ENCODE measurements at places on chromosomes 11 and 22.

DNA sequence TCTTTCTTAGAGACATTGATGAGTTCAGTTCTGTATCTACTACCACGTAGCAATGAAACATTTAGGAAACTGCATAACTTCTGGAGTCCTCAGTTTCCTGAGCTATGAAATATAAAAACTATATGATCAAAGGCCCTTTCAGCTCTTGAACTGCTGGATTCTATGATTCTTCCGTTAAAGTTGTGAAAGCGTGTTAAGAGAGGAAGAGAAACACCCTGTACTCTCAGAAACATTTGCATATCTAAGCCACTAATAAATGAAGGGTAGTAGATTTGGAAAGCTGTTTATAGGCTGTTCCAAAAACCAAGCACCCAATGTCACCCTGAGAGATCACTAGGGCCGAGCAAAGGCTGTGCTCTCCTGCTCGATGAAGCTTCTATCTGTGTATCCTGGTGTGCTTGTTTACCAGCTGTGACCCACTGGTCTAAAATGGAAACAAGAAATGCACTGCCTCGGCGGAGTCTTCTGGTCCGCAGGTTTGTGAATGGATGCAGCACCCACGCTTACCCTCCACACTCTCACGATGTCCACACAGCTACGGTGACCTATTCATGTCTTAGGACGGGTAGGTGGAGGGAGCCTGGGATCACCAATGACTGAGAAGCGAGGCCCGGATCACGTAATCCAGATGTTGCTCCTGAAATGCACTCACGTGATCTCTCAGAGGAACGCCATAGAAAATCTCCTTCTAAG is 325.8 kb downstream of the OPCML start:
- no peak for DNase-seq

DNA sequence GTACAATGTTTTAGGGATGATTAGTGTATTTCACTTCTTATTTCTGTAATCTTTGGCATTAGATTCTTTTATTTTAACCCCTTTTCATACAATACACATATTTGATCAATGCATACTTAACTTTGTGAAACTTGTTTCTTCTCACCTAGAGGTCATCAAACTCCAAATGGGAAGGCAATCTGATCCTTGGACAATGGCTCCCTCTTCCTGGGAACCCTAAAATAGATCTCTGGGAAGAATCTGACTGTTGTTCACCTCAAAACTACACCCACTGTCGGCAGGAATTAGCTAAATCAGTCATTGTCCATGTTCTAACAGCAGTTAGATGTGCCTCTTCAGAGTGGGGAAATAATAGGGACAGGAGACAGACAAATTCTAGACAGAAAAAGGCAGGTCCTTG is 707.4 kb upstream of the CHORDC1 start:
- DNase-seq, result no peak

DNA sequence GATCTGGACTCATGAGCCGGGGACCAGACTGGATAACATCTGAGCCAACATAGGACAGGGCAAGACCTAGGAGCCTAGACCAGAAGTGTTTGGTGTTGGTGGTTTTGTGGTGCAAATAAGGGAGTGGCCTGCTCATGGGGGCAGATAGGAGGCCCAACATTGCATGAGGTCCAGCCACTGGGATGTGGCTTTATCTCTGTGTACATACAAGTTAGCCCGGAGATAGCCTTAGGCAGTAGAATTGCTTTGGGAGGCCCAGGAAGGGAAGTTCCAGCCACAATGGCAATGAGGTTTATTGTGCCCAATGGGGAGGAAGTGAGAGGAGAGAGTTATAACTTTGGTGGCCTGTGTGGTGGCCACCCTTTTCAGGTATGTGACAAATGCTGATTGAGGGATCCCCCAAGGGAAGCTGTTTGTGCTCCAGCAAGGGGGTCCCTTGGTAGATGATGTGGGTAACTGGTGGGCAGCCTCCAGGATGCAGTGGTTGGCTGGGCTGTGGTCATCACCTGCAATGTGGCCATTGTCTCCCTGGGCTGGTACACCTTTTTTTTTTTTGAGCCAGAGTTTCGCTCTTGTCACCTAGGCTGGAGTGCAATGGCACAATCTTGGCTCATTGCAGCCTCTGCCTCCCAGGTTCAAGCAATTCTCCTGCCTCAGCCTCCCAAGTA is 6.4 kb downstream of the LMO2 start:
- DNase-seq, result no peak

DNA sequence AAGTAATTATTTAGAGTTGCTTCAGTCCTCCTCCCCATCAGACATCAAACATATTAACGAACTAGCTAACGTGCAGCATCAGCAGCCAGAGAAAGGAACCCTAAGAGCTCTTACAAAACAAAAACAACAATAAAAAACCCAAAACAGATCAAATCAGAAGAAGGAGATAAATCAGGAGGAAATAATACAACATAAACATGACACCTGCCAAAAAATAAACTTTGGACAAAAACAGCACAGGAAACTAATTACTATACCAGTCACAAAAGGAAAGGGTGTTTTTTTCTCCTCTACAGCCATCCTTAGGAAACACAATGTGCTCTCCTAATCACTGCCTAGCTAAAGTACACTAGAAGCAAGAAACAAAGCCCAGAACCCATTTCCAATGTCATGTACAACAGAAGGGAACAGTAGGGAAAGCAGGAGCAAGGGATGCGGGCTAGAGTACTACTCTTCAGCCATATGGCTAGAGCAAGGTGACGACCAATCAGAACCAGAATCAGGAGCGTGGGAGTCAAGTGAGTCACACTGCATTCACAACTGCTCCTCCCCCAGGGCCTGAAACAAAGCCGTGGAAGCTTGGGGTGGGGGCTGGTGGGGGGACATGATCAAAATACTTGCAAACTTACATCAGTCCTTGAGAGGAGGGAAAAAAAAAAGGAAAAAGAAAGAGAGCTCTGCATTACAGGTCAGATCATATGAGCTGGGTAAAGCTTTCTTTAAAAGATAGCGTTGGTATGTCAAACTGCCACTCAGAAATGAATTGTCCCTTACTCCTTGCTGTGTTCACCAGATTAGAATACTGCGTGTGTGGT is 60.4 kb downstream of the LARGE2 start:
- DNase-seq, result peak; percentile 75

- no peak for DNase-seq
Measured at GRCh38 chr11:69157822-69158231, 2.1 kb downstream of the SMIM38 start.

Measured in AG08396 (cell line).